CD8-positive, alpha-beta memory T cell (primary cell): ENCODE measurements at places on chromosomes 5 and 9. TPM values are rescaled to one million over a fixed set of nuclear protein-coding genes. Genes with fewer than 3 reads are reported as not detected.

The BTNL8 gene
- not detected for total RNA-seq

The STPG3 gene
- 0.28 TPM for total RNA-seq

The ENHO gene
- 0.35 TPM for total RNA-seq

The ARSI gene
- not detected for total RNA-seq

The WDR31 gene
- 1.9 TPM for total RNA-seq

The LRRC14B gene
- not detected for total RNA-seq

The SLC34A1 gene
- not detected for total RNA-seq

The LSM11 gene
- 7.8 TPM for total RNA-seq

The DAB2IP gene
- 0.27 TPM for total RNA-seq

The RUSC2 gene
- 1.1 TPM for total RNA-seq

The OR2K2 gene
- not detected for total RNA-seq

The AK8 gene
- not detected for total RNA-seq

The BRD3OS gene
- 15.4 TPM for total RNA-seq

The CHSY3 gene
- not detected for total RNA-seq

The LCN10 gene
- total RNA-seq = 1.1 TPM

The ASS1 gene
- 2.3 TPM for total RNA-seq

The LCN15 gene
- total RNA-seq = not detected

The PCDHA7 gene
- not detected for total RNA-seq

The ITGA2 gene
- total RNA-seq = 2.7 TPM

The PCDHGC5 gene
- total RNA-seq = not detected

The RASGRF2 gene
- total RNA-seq = 11.1 TPM

The PDE6A gene
- total RNA-seq = not detected

The SKP1 gene
- total RNA-seq = 264 TPM

The CAVIN4 gene
- total RNA-seq = 0.20 TPM

The TMEFF1 gene
- 0.37 TPM for total RNA-seq

The COL5A1 gene
- 0.02 TPM for total RNA-seq

The PROB1 gene
- total RNA-seq = 6.7 TPM

The LCN2 gene
- total RNA-seq = not detected

The FAM221B gene
- total RNA-seq = not detected

The IRGM gene
- total RNA-seq = 1.1 TPM

The CDKN2B-AS1 gene
- 0.58 TPM for total RNA-seq

The CLK4 gene
- total RNA-seq = 29.2 TPM

The ZNG1A gene
- total RNA-seq = 50.1 TPM

The C5orf58 gene
- total RNA-seq = not detected

The IL5 gene
- total RNA-seq = 84.3 TPM

The LHX6 gene
- not detected for total RNA-seq

The SPINK6 gene
- total RNA-seq = not detected

The SHC3 gene
- total RNA-seq = not detected

The SARDH gene
- total RNA-seq = 2.0 TPM

The CNTFR gene
- total RNA-seq = not detected

The PCDHB6 gene
- total RNA-seq = not detected

The PALM2AKAP2 gene
- not detected for total RNA-seq

The SYK gene
- total RNA-seq = 0.55 TPM

The NTRK2 gene
- total RNA-seq = 0.26 TPM

The FOXD4L4 gene
- 0.27 TPM for total RNA-seq

The TAL2 gene
- 0.51 TPM for total RNA-seq

The ARAP3 gene
- total RNA-seq = 7.9 TPM

The SCAI gene
- total RNA-seq = 8.3 TPM

The SGCD gene
- total RNA-seq = 0.11 TPM

The LECT2 gene
- total RNA-seq = not detected

The SMIM33 gene
- 0.11 TPM for total RNA-seq

The GBGT1 gene
- total RNA-seq = 2.6 TPM

The FNIP1 gene
- total RNA-seq = 15.9 TPM

The SLC6A18 gene
- not detected for total RNA-seq

The ALDOB gene
- total RNA-seq = not detected
